ENCODE measurements at places on chromosomes 3 and 15.

DNA sequence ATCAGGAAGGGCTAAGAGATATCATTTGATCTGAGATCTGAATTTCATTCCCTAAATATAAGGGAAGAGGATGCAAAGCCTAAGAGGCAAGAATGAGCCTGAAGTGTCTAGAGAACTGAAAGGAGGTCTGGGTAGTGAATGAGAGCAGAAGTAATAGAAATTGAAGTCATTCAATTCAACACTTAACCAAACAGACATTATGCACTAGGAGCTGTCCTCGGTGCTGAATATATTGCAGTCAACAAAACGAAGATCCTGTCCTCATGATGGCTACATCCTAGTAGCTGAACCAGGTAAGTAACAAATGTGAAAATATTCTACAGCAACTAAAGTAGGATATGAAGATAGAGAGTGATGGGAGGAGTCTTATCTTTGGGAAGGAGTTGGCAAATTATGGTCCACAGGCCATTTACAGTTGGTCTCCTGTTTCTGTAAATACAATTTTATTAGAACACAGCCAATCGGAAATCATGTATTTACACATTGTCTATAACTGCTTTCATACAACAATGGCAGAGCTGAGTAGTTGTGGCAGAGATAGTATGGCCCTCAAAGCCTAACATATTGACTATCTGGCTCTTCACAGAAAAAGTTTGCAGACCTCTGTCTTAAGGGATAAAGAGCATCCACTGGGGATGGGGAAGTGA is 192.9 kb upstream of the CADPS start:
- DNase-seq = no peak

GRCh38 chr15:67564968-67565345 is 22.5 kb downstream of the MAP2K5 start:
- no peak for DNase-seq

DNA sequence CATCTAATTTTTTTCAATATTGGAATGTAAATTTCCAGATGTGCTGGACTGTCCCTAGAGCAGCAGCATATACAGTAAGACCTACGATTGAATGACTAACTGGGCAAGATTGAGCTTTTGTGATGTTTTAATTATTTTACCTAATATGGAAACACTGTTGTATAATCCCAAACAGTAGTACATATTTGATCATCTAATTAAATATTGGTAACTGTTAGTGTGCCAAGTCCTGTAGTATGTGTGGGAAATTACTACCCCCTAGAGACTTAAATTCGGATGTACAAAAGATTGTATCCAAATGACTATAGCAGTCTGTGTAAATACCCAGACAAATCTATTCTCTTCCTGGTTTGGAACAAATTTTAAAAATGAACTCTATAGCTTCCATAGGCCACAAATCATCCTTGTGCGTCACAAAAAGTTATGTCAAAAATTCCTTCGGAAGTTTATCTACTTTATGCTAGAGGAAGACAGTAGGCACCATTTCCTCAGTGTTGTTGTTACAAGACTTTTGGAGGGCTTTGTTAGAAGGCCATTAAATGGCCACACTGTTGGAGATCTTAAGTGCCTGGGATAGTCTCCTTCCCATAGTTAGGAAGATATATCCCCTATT is 41.6 kb downstream of the NKIRAS1 start:
- no peak for DNase-seq

DNA sequence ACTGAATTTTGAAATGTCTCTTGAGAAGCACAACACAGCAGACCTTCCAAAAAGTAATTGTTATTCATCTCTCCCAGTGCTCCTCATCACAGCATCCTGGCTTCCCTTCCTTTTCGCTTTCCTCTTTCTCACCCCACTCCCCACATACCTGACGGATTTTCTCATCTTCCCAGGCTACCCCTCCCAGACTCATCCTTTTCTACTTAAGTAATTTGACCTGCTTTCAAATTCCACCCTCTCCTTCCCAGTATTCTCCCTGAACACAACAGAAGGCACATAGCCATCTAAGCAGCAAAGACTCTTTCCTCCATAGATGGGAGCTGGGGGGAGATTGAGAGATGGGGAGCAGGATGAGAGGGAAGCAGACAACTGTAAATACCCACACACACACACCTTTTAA is 187.1 kb upstream of the STT3B start:
- DNase-seq = no peak

DNA sequence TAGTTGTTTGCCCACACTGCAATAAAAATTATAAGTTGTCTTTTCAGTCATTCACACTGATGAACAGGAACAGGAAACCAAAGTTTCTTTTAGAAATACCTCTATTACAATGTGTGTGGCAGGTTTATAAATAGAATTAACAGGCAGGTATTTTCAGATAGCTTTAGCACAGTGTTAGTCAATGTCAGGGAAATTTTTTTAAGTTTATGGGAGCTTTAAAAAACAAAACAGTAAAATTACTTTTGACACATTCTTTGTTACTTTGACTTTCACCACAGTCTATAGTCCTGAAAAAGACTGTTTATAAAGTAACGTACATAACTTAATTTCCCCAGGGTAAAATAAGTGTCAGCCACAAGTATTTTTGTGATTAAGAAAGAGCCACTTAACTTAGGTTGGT is 38.1 kb downstream of the SERPINI1 start:
- DNase-seq = no peak

- no peak for DNase-seq
Measured at GRCh38 chr15:37246856-37247255, 146.5 kb upstream of the MEIS2 start.

All from AG09319 (cell line).